GM12878 (cell line): ENCODE measurements at places on chromosomes 12 and 14.

DNA sequence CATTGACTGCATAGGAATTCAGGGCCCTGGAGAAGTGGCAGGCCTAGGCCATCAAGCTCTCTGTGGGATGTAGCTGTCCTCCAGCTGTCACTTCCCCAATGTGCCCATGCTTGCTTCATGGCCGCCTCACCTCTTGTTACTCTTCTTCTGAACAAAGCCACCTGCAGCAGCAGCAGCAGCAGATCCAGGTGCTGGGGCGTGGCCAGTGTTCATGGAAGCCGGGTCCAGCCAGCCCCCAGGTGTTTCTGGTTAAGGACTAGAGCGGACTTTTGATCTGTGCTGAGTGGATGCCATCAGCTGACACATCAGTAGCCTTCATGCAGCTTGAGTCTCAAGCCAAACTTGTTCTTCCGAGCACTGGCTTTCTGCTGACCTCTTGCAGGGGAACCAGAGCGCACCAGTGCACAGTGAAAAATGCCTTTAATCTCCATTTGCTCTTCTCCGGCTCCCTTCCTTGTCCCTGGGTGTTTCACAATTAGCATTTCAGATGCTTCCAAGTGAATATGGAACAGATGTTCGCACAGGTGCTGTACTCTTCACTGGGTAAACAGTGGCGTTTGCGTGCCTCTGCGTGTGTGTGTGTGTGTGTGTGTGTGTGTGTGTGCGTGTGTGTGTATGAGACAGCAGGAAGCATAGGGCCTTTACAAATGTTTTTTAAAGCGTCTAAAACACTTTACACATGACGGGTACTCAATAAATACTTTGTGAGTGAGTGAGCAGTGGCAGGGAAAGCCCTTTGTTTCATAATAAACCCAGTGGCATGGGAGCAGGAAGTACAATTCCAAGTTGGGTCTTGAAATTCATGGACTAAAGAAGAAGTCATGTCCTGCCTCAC, 20.1 kb downstream of the TPCN1 start:
- DNase-seq = no peak

DNA sequence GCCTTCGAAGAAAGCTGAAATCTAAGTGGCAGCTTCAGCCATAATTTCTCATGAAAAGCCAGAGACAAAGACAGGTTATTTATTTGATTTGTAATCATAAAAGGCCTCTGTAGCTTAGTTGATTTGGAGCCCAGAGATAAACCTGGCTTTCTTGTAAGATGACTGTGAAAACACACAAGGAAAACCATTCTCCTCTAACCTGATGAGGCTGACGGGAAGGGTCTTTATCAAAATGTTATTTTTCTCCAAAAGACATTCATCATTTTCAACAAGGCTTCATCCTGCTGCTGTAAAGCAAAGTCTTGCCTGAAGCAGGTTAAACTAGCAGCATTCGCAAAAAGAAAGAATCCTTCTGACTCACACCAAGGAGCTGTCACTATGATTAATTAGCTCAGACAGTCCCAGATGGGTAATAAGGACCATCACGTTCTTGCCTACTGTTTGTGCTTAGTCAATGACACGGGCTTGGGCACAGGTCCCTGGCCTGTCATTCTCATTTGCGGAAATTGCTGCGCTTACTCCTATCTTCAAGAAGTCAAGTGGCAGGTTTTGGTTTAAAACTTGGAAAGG, 286.6 kb downstream of the C12orf75 start:
- no peak for DNase-seq

DNA sequence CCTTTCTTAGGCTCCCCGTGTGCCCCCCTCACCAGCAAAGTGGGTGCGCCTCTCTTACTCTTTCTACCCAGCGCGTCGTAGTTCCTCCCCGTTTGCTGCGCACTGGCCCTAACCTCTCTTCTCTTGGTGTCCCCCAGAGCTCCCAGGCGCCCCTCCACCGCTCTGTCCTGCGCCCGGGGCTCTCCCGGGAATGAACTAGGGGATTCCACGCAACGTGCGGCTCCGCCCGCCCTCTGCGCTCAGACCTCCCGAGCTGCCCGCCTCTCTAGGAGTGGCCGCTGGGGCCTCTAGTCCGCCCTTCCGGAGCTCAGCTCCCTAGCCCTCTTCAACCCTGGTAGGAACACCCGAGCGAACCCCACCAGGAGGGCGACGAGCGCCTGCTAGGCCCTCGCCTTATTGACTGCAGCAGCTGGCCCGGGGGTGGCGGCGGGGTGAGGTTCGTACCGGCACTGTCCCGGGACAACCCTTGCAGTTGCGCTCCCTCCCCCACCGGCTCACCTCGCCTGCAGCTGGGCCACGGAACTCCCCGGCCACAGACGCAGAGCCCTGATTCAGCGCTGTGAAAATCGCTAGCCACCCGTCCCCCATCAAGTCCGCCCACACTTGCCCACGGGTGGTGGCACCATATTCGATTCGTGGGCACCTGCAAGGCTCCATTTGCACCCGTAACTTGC, 1.3 kb downstream of the TMEM233 start:
- DNase-seq = no peak

- DNase-seq = peak; percentile 80
Observed at GRCh38 chr12:104478396-104479122, 21.8 kb downstream of the CHST11 start.

GRCh38 chr14:23258256-23258655, 20.5 kb downstream of the RNF212B start:
- no peak for DNase-seq

DNA sequence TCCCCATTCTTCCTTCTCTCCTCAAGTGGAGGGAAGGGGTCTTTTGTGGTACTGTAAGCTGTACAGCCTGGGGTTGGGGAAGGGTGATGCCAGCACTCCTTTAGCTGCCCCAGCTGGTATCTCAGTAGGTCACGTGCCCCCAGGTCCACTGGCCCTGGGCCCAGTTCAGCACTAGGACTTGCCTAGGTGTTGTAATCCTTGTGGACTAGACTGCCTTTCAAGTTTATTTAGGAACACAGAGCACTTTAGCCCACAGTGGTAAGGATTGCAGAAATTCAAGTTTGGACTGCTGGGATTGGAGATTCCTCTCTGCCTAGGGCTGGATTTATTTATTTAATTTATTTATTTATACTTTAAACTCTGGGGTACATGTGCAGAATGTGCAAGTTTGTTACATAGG, 569.6 kb downstream of the AACS start:
- DNase-seq = no peak

DNA sequence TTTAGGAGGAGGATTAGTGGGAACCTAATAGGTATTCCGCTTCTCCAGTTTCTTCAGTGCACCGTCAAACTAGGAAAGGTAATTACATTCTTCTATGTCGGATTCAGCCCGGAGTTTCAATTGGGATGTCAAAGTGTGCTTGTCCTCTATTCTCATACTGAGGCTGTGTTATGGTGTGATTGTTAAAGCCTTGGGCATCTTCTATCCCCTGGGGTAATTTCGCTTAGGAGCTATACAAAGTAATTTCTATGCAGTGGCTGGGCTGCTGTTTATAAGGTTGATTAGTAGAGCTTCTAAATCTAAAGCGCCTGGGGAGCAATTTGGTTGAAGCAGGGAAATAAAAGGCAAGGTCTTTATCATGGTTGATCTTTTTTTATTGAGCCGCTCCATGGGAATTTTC, 399.6 kb downstream of the ZFP36L1 start:
- DNase-seq = no peak

- DNase-seq = no peak
Observed at GRCh38 chr12:67986632-67987031, 2.6 kb upstream of the IFNG-AS1 start.

- DNase-seq = no peak
Observed at GRCh38 chr12:81492131-81492720, 266.9 kb downstream of the PPFIA2 start.

DNA sequence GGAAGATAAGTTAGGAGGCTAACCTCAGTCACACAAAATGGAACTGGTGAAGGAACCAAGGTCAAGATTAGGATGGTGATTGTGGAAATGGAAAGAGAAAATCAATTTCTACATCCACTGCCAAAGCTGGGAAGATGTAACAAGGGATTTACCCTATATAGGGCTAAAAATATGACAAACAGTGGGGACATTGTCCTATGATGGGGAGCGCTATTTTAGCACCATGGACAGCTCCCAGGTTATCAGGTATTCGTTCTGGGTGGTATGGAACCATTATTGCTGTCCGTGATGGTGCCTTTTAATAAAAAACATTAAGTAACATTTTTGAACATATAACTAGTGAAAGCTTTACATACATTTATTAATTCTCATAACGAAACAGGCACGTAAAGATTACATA, 124.0 kb downstream of the NDUFA12 start:
- DNase-seq = no peak

GRCh38 chr14:88496414-88496813, 58.4 kb downstream of the PTPN21 start:
- no peak for DNase-seq

- no peak for DNase-seq
Observed at GRCh38 chr12:52264435-52264825, 10.0 kb upstream of the KRT86 start.
